ENCODE measurements at places on chromosomes 5 and 9.

DNA sequence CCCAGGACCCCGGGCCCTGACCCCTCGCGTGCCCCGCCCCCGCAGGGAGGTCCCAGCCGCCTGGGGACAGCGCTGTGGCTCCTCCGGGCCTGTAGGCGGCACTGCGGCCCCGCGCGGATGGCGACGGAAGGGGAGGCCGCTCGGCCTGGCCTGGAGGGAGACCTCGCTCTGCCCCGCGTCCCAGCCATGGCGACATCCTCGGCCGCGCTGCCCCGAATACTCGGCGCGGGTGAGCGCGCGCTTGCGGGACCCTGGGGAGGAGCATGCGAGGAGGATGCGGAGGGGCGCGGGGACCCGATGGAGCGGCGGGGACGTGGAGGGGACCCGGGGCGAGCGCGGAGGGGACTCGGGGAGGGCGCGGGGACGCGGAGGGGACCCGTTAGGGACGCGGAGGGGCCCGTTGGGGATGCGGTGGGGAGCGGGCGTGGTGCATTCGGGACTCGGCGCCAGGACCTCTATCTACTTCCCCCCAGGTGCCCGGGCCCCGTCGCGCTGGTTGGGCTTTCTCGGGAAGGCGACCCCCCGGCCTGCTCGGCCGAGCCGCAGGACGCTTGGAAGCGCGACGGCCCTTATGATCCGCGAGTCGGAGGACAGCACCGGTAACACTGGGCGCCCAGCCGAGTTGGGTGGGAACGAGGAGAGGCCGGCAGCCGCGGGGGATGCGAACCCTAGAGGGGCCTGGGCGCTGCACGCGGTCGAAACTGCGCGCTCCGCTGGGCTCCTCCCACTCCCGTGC lies at the start of gene MRPS2:
Gene MRPS2 (plus strand): TSS at position 158 of the 736 bp plus-strand sequence. CDS start 29 bp downstream, at position 187.
- DNase-seq: peak; percentile 90

DNA sequence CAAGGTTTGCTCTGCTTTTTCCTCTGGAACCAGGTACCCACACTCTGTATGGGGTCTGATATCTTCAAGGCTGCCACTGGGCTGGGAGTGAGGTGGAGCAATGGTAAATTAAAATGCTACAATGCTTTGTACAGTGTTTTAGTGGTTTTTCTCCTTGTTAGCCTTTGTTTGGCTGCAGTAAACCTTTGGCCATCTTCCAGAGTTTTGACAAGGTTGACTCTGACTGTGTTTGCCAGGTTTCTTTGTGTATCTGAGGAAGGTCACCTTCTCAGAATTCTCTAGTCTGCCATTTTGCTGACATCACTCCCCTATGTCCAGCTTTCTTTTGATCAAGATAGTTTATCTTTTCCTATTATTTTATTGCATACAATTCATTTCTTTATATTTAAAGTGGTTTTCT lies 11.2 kb downstream of the SPATA31D1 start:
- no peak for DNase-seq

- no peak for DNase-seq
Measured at GRCh38 chr5:172943283-172943841, 15.9 kb upstream of the RPL26L1 start.

DNA sequence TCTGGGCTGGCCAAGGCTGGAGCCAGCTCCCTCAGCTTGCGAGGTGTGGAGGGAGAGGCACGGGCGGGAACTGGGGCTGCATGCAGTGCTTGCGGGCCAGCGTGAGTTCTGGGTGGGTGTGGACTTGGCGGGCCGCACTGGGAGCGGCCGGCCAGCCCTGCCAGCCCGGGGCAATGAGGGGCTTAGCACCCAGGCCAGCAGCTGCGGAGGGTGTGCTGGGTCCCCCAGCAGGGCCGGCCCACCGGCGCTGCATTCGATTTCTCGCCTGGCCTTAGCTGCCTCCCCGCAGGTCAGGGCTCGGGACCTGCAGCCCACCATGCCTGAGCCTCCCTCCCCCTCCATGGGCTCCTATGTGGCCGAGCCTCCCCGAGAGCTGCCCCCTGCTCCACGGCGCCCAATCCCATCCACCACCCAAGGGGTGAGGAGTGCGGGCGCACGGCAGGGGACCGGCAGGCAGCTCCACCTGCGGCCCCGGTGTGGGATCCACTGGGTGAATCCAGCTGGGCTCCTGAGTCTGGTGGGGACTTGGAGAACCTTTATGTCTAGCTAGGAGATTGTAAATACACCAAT lies 302.6 kb upstream of the ADAMTS16 start:
- no peak for DNase-seq

- DNase-seq: no peak
Measured at GRCh38 chr5:146564007-146564762, 48.2 kb upstream of the GPR151 start.

DNA sequence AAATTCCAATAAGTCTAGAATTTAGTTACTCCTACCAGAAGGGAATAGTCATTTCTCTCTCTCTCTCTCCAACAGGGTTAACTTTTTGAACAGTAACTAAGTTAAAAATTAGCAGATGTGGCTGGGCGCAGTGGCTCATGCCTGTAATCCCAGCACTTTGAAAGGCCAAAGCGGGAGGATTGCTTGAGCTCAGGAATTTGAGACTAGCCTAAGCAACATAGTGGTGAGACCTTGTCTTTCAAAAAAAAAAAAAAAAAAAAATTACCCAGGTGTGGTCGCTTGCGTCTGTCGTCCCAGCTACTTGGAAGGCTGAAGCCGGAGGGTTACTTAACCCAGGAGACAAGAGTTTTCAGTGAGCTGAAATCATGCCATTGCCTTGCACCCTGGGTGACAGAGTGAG lies 639.7 kb downstream of the PTPRD start:
- DNase-seq: no peak

GRCh38 chr9:137302449-137303150 lies 529 bp upstream of the NRARP start:
- no peak for DNase-seq

DNA sequence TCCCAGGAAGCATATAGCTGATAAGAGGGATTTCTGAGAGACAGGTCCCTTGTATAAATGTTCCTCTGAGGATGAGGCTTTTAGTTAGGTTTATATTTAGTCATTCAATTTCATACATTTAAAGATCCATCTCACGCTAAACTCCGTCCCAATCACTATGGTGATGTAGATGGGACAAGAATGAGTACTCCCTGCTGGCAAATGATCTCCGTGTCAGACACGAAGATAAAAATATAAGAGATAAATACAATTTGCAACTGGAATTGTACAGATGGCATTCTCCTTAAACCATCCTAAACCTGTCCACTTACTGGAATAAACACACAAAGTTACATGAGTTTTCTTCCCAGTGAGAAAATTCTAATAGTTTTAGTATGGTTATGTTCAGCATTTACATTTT lies 233.0 kb downstream of the PRR16 start:
- DNase-seq: no peak

DNA sequence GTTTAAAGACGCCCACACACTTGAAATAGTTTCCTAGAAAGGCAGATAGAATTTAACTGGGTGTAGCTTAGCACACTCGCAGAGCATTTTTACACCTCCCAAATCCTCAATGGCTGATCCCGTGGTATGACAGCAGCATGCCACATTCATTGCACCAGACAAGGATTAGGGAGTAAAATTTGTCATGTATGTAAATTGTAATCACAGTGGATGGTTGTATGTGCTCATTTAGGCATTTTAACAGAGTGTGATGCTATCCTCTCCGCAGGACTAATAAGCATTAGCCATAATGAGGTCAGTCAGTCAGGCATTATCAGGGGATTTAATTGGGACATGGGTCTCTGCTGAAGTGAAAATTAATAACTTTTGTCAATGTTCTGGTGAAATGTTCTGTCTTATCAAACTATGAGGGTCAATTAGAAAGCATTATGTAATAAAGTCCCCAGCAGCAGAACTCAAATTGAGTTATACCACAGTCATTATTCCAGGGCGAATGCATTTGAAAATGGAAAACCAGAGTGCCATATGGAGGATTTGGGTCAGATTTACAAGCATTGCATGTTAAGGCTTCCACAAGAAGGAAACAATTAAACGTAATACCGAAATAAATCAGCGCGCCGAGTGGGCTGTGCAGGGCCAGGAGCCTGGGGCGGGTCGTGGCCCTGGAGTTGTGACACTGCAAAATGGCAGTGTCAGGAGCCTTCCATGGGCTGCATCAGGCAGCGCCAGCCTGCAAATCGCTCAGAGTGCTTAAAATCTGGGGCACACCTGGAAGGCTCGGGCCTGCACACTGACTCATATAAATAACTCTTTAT lies 602.2 kb downstream of the BNC2 start:
- no peak for DNase-seq

- DNase-seq: no peak
Measured at GRCh38 chr5:4716781-4717180, 423.3 kb upstream of the ADAMTS16 start.

DNA sequence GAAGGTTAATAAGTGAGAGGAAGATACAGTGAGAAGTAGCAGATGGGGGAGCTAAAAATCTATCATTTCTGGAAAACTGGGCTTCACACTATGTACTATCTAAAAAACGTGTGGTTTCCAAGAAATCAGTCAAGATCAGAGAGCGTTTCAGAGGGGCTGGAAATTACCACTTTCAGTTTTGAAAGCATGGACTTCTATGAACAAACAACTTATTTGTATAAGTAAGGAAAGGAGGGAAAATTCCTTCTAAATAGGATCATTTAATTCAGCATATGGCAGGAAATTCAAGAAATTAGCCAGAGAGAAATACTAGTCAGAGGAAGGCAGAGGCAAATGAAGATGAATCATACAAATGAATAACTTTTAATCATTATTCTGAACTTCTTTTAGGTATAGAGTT lies 11.3 kb downstream of the TNC start:
- DNase-seq: no peak

GRCh38 chr5:61720829-61721228 lies 388.8 kb downstream of the ZSWIM6 start:
- DNase-seq: no peak

DNA sequence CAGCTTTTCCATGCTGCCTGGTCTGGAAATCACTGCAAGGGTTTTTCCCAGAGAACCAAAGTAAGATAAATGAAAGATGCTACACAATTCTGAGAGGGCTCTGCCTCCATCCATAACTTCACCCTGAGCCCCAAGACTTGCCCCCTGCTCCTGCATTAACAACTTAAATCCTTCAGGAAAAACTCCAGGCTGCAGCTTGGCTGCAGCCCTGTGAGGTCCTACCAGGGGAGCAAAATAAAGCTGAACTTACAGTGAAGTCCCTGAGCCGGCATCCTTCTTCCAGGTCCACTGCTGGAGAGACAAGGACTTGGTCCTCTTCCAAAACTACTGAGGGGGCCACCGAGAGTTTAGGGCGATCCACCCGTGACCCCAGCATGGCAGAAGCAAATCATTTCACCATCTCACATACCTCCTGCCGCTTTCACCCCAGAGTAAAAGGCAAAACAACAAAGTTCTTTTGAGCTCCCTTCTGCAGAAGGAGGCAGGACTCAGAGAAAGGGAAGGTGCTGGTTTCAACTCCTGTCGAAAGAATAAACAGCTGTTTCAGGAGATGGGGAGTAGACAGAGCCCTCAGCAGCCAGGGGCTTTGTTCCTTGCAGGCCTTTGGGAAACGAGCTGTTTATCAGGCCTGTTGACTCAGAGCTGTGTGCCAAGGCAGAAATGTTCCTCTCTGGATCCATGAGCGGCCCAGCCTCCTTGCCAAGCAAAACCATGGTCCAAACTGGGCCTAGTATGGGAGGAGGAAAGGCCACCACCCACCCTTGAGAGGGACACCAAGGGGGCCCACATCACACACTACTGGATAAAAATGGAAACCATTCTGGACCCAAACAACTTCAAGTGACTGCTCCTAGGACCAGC lies 20.6 kb downstream of the GGTA1 start:
- no peak for DNase-seq

DNA sequence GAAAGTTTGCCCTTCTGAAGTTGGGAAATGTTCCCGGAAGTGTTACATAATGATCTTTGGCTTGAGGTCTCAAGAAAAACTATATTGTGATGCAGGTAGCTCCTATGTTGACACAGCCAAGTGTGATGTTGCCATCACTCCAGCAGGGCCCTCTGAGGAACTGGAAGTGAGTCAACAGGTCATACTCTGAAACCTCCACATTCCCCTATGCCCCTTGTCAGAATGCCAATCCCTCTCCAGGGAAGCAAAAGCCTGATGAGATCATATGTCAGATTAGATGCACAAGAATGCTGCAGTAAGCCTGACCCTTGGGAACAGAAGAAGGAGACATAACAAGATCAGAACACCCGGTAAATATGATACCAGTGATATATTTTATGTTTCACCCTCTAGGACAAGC lies 66.8 kb upstream of the ITGA2 start:
- DNase-seq: no peak

GRCh38 chr9:127805620-127806019 lies 2.9 kb downstream of the FPGS start:
- no peak for DNase-seq

DNA sequence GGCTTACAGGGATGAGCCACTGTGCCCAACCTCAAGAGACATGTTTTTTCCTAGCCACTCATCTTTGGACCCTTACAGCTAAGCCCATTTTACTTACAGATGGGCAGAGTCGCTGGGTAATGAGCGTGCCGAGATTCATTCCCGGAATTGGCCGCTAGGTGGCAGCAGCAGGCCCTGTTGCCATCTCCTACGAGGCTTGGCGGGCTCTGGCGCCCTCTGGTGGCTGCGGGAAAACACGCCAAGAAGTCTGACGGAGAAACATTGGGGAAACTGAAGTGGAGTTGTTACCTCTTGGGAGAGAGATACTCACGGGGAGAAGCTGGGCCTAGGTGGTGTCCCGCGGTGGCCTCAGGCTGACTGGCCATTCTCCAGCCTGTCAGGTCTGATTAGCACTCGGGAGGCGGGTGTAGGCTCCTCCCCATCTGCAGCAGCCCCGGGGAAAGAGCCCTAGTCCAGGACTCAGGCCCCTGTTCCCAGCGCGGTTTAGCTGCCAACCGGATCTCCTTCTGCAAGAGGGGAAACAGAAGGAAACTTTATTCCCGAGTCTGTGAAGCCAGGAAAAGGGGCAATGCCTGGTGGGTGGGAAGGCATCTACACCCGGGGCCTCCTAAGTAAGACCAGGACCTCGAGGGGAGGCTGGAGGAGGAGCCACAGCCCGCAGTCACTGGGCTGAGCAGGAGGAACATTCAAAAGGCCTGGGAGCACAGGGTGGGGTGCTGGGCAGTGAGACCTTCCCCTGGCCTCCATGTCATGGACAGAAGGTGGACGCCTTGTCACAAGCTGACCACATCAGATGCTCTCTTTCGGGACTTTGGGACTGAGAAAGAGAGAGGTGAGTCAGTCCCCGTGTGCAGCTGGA lies 9.7 kb downstream of the PTGES2 start:
- peak; percentile 84 for DNase-seq
